ENCODE measurements at places on chromosomes 3 and 15.

DNA sequence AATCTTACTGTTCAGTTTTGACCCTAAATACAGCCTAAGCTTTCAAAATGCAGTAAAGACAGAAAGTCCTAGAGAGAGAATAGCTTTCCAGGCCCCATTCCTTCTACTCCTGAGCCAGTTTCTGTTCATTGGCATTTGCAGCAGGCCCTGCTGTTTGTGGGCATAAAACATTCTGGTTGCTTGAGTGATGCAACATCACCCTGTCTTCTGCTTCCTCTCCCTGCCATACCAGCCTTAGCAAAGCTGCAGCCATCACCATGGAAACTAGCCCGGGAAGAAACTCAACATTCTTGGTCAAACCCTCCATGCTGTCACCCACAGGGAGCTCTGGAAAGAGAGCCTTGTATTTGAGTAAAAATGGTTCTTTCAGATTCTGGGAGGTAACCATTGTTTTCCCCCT lies 325.7 kb downstream of the MAGI1 start:
- DNase-seq = no peak

- DNase-seq = no peak
These were observed 181.8 kb downstream of the MCTP2 start for GRCh38 chr15:94412979-94413746.

DNA sequence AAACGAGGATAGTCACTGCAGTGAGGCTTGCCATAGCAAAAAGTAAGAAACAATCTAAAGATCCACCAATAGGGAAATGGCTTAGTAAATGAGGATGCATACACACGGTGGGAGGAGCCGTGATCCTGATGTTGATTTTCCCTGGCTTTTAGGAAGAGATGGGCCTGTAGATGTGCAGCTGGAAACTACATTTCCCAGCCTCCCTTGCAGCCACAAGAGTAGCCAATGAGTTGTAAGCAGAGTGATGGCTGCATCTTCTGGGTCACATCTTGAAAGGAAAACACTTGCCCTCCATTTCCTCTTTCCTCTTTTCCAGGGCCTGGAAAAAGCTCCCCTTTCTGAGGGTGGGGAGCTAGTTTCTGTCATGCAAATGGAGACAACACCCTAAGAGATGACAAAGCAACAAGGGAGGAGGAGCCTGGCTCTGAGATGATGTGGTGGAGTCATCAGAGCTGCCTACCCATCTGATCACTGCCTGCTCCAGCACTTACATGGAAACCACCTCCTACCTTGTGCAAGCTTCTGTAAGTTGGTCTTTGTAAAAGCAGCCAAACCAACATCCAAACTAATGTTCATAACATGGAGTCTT lies 139.1 kb downstream of the TLE3 start:
- DNase-seq = no peak

- no peak for DNase-seq
These were observed 99.0 kb downstream of the ST8SIA2 start for GRCh38 chr15:92492551-92493115.

- DNase-seq = peak; percentile 23
These were observed 51.7 kb downstream of the CASR start for GRCh38 chr3:122235147-122235546.

GRCh38 chr15:42087926-42088800 lies 6.2 kb downstream of the PLA2G4D start:
- no peak for DNase-seq

- DNase-seq = no peak
These were observed 155.7 kb downstream of the IGF1R start for GRCh38 chr15:98804057-98804380.

DNA sequence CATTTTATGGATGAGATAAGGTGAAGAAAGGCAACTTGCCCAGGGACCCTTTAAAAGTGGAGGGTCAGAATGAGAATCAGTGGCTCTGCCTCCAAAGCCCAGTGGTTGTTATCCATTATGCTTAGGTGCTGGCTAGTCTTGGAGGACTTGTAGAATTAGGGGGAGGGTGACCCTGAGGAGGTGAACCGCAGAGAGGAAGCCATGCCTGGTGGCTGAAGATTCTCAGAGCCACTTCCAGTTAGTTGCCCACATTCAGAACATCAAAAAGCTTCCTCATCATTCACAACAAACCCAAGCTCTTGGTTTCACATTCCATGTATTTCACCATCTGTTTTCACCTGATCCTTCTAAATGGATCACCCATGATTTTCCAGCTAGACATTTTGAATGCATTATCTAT lies 11.2 kb downstream of the EBLN2 start:
- DNase-seq = no peak

GRCh38 chr3:138227650-138228049 lies 40.5 kb downstream of the ARMC8 start:
- no peak for DNase-seq

GRCh38 chr15:89414571-89414970 lies 79.9 kb upstream of the POLG start:
- DNase-seq = no peak

GRCh38 chr3:50545781-50546180 lies 21.8 kb downstream of the C3orf18 start:
- no peak for DNase-seq

GRCh38 chr3:149442851-149443544 lies 31.5 kb upstream of the TM4SF4 start:
- DNase-seq = no peak

DNA sequence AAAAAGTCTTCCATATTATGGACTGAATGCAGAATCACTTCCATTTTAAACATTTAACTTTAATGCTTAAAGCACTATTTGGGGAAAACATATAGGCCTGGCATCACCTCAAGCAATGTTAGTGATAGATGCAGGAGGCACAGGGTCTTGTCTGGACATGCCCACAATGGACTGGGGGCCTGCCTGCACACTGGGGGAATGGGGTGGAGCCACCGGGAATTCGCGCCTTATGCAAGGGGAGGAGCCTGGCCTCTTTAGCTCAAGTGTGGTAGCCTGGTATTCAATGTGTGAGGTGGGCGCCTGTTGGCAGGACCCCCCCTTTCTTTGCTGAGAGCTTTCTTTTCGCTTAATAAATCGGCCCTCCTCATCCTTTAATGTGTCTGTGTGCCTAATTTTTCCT lies 29.9 kb downstream of the ACKR4 start:
- DNase-seq = no peak

DNA sequence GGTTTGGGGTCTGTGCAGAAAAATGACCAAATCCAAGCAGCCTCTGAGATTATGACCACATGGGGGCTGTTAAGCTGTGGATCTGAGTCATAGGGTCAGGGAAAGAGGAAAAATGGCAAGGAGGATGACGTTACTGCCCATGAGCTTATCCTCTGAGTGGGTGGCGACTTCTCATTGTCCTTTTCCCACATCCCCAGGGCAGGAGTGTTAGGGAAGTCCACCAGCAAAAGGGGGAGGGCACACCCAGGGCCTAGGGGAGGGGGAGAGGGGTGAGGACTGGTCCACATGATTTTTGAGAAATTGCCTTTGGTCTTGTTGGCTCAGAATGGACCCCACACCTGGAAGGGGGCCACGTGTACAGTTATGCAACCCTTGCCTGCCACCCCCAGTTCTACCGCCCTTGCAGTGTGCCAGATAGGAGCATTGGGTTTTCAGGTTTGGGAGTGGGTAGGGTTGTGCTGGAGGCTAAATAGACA lies 2.6 kb downstream of the CD276 start:
- DNase-seq = no peak

- DNase-seq = no peak
These were observed 123.2 kb upstream of the BNIP2 start for GRCh38 chr15:59812250-59812870.

DNA sequence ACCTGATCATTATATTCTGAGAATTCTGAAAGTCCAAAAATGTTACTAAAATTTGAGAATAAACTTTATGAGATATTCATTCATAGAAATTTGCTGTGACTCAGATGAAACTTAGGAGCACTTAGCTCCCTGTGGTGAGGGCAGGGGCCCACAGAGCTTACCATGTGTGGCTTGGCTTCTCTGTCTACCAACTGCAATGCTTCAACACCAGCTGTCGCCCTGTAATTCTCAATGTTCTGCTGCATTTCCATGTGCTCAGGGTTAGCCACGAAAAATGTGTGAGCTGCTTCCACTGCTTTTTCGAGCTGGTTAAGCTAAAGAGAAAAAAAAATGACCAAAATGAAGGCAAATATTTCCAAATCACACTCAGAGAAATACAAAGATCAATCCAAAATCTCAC lies 125.6 kb downstream of the P3H2 start:
- no peak for DNase-seq

- DNase-seq = peak; percentile 16
These were observed 843 bp downstream of the GLCE start for GRCh38 chr15:69161079-69161877.

GRCh38 chr3:47985381-47985780 lies 30.8 kb downstream of the MAP4 start:
- no peak for DNase-seq

GRCh38 chr3:57787867-57788623 lies 31.9 kb downstream of the SLMAP start:
- DNase-seq = peak; percentile 33

DNA sequence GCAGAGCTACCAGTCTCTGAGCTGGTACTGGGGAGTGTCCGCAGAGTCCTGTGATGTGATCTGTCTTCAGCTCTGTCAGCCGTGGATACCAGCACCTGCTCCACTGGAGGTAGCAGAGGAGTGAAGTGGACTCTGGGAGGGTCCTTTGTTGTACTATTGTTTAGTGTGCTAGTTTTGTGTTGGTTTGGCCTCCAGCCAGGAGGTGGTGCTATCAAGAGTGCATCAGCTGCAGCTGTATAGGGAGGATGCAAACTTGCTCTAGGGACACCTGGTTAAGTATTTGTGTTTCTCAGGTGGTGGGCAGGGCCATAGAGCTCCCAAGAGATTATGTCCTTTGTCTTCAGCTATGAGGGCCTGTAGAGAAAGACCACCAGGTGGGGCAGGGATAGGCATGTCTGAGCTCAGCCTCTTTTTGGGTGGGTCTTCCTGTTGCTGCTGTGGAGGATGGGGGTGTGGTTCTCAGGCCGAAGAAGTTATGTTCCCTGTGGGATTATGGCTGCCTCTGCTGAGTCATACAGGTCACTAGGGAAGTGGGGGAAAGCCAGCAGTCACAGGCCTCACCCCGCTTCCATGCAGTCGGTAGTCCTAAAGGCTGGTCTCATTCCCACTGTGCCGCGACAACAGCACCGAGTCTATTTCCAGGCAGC lies 443.2 kb upstream of the TBL1XR1 start:
- DNase-seq = no peak

- peak; percentile 47 for DNase-seq
These were observed 116.3 kb downstream of the TMCO5A start for GRCh38 chr15:38050529-38051448.

- DNase-seq = no peak
These were observed 129.2 kb upstream of the SUCLG2 start for GRCh38 chr3:67783281-67784250.

DNA sequence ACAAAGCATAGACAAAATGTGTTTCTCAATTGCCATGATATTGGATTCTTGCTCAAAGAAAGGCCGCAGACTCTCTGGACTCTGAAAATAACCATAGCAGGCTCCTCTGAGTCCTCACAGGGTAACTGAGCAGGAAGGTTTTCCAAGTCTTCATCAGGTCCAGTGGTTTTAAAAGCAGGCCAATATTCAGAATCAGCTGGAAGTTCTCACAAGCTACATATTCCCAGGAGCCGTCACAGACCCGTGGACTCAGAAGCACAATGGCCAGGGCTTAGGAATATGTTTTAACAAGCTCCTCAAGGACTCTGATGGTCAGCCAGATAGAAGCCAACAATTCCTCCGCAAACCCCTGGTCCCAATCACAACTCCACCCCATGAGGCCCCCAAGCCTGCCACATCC lies 256.1 kb upstream of the ADAMTS9 start:
- DNase-seq = no peak

DNA sequence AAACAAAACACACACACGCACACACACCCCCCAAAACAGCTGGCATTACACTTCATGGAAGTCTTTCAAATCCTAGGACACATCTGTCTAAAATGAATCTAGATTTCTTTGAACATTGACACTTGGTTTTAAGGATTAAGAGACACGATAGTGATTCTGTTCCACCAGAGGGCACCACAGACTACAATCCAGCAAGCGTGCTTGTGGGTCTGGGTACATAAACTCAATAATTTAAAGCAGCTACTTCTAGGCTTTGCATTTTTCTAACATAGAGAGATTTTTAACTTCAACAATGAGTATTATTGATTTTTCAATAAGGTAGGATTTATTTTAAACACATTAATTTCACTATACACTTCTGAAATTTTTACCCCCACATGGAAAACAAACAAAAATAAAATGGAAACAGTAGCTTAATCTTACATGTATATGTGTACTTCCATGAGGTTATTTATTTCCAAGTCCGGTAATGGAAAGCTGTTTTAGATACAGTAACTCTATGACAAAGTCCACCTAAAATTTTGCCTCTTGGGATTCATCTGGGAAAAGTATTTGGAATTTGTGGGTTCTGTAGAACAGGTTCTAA lies 564.0 kb upstream of the TGFBR2 start:
- peak; percentile 62 for DNase-seq

- DNase-seq = no peak
These were observed 357.2 kb downstream of the GABRG3 start for GRCh38 chr15:27328186-27328585.

DNA sequence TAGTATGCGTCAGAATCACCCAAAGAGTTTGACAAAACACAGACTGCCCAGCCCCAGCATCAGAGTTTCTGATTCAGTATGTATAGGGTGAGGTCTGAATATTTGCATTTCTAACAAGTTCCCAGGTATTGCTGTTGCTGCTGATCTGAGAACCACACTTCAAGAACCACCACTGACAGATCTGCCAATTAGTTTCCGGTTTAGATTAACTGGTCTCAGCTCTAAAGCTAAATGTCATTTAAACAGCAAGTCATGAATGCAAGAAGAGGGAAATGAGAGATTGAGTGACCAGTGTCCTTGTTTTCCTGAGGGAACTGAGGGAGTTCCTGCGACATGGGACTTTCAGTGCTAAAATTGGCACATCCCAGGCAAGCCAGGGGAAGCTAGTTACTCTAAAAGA lies 305.0 kb downstream of the ZNF385D start:
- DNase-seq = no peak

DNA sequence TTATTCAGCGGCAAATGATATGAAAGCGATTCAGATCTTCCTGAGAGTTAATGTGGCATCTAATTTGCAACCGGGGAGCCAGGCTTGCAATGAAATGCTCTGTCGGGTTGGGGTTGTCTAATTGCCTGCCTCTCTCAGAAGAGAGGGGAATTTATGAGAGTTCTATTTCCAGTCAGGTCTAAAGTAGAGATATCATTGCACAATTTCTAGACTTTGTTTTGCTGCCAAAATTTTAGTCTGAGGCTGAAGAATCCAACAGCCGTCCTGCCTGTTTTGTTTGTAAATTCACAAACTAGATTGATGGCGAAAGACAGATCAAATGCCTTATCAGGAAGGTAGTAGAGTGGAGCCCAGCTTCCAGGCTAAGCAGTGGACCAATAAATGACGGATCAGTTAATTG lies 610 bp downstream of the LIPC start:
- DNase-seq = no peak

GRCh38 chr15:32033186-32033890 lies 3.0 kb downstream of the CHRNA7 start:
- no peak for DNase-seq

DNA sequence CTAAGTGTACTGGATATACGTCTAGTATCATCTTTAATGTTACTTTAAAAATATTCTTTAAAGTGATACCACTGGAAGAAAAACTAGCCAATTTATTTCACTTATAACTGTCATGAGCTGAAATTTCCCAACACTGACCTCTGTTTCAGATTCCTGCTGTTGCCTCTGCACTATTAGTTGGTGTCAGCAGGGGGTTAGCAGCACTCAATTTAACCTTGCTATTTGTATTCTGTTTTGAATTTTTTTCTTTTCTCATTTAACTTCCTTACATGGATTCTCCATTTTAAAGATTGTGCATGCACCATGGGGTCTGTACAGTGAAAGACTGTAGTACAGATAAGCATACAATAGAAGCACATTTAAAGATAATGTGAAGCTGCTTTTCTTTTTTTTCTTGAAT lies 169.2 kb downstream of the UBE2E2 start:
- no peak for DNase-seq
